Stimulated activated CD4-positive, alpha-beta T cell treated with anti-CD3 and anti-CD28 coated beads, TNF-alpha, amount 100 ng/mL, for 4 hours (primary cell): ENCODE measurements at places on chromosomes 13 and 19.
A peak's percentile ranks its signal among the peaks of the same experiment; 100 is the strongest.

- no peak for DNase-seq
Measured at GRCh38 chr13:109743706-109744453, 42.5 kb downstream of the IRS2 start.

GRCh38 chr13:37613236-37613635 is 14.7 kb upstream of the POSTN start:
- DNase-seq: no peak

DNA sequence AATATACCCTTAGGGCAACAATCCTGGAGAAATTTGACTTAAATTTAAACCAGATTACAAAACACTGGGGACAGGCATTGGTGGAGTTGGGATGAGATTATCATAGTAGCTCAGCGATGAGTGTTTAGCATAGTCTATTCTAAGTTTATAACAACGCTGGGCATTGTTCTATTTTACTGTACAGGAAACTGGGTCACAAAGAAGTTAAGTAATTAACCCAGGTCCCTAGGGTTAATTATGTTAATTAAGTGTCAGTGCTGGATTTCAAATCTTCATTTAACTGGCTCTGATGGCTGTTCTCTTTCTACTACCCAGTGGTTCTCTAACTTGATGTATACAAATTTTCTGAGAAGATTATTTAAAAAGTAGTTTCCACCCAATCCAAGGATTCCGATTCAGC is 388.9 kb downstream of the KCNRG start:
- DNase-seq: no peak

DNA sequence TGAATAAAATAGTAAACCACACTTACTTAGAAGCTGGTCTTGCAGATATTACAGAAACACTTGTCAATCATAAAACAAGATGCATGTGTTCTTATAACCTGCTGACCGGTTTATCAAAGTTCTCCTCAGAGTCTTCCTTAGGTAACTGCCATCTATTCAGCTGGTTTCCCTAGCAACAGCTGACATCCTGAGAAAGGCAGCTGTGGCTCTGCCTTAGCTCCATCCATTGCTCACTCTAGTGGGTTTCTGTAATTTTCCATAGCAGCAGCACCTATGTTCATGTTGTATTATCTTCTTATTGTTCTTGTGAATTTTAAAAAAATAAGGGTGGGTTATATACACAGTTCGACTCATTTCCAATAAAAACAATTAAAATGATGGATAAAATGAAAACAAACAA is 87.8 kb downstream of the RAP2A start:
- DNase-seq: no peak

DNA sequence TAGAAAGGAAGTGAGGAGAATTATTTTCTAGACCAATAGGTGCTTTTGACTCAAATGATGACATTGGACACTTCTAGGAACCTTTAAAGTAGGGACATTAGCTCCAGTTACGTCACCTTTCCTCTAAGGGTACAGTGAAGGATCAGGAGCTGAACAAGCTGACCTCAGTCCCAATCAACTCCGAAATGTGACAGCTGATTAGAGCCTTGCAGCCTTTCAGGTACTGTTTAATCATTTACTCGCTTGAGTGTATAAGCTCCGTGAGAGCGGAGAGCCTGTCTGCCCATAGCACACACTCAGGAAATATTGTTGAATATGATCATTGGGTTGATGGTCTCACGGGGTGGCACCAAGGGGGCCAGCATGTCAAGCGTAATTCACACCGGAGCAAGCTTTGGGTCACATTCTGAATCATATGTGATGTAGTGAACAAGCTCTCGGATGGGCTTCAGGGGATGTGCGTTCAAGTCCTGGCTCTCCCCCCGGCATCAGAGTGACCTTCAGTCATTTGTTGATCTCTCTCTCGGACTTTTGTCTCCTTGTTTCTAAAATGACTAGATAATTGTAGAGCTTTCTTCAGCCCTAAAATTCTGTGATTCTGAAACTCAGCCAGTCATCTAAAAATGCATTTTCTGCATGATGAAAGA is 141.9 kb downstream of the ZIC5 start:
- no peak for DNase-seq

- DNase-seq: peak; percentile 43
Measured at GRCh38 chr13:110138010-110138699, 168.8 kb downstream of the COL4A1 start.

GRCh38 chr19:39003188-39003587 is 27.6 kb upstream of the FBXO17 start:
- DNase-seq: no peak

GRCh38 chr19:5967571-5967970 is 10.4 kb downstream of the RANBP3 start:
- DNase-seq: no peak

DNA sequence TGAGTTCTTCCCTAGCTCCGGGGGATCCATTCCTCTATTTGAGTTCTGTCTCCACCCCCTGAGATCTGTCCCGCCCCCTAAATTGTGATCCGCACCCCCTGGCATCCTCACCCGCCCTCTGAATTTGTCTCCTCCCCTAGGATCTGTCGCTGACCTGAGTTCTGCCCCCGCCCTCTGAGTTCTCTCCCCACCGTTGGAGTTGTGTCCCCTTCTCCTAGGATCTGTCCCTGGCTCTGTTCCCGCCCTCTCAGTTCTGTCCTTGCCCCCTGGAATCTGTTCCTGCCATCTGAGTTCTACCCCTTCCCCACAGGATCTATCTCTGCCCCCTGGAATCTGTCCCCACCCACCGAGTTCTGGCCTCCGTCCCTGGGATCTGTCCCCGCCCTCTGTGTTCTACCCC is 1.0 kb upstream of the SLC17A7 start:
- no peak for DNase-seq

GRCh38 chr19:16527971-16528521 is 14.2 kb downstream of the CHERP start:
- no peak for DNase-seq

DNA sequence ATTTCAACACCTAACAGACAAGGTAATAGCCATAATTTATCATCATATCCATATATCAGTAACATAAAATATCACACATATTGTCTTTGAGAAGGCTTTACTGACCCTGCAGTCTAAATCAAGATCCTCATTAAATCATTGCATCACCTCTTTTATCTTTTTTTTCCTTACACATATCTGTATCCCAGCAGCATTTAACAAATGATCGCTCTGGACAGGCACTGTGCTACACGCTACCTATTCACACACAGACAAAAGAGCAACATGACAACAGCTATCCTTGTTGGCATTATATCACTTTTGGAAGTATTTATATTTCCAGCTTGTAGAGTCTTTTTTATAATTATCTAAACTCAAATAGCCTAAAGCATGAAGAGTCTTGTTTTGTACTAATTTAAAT is 73.3 kb upstream of the NBEA start:
- no peak for DNase-seq

DNA sequence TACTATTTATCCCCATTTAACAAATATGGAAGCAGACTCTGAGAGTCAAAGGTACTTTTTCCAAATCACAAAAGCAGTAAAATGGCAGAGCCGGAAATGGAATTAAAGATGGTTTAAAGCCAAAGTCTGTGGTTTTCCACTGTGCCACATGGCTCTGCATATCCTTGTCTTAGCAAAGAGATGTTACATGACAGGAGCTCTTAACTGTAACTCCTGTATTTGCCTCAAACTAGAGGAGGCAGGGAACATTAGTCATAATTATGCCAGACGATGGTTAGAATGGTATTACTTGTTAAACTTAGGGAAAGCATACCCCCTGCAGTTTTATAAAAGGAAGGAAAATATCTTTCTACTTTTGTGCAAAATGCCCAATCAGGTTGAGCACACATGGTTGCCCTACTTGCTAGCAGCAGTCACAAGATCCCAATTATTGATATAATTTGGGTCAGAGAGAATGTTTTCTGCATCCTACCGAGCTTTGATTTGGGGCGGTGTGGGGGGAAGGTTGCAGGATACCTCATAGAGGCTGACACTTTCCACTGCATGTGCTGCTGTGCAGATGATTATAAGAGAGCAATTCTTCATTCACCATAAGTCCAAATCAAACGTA is 42.0 kb upstream of the MAB21L1 start:
- DNase-seq: no peak

GRCh38 chr19:47776568-47776967 is 1.9 kb upstream of the SELENOW start:
- no peak for DNase-seq

DNA sequence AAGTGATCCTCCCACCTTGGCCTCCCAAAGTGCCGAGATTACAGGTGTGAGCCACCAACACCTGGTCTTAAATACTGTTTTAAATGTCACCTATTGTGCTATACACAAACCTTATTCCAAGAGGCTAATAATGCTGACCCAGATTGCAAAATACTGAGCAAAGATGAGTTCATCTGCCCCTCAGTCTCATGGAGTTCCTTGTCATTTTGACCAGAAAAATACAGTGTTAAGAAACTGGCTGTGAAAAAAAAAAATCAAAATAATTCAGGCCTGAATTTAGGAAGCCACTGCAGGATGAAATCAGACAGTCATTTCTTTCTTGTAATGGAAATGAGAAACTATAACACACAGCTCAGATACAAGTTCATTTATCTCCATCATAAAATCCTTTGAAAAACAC is 59.9 kb downstream of the TBC1D4 start:
- DNase-seq: no peak

GRCh38 chr19:40163541-40164129 is 27.6 kb upstream of the MAP3K10 start:
- DNase-seq: no peak

GRCh38 chr19:49272204-49272603 is 52.8 kb downstream of the SLC6A16 start:
- DNase-seq: no peak

DNA sequence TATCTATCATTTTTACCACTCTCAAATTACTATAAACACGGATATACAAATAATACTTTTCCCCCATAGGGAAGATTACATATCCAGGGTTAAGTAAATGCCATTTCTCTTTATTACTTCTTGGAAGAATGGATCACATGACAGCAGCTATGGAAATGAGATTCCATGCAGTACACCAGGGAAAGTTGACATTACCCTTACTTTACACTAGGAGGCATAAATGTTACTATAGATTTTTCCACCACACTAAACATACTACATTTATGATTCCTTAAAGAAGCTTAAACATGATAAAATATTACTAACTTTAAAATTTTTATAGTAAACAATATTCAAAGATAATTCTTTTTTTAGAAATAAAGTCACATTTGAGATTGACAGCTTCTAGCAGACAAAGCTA is 611.4 kb downstream of the PCDH9 start:
- no peak for DNase-seq

DNA sequence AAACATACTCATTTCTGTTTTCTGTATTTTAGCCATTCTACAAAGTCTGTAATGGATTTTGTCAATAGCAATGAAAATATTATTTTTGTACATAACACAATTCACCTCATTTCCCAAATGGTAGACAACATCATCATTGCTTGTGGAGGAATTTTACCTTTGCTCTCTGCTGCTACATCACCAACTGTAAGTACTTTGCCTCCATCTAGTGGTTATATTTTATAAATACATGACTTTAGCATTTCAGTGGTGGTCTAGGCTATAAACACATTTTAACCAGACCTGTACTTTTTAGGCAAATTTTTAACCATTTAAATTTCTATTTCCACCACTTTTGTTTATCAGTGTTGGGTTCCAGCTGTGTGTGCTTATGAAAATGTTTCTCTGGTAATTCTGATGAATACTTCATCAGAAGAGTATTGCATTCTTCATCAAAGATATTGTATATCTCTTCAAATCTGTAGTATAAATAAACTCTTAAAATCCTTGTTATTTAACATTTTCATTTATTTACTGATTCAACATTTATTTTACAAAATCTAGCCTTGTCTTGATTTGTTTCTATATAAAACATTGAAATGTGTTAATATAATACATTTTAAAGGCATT is 222.4 kb downstream of the NBEA start:
- no peak for DNase-seq

- no peak for DNase-seq
Measured at GRCh38 chr13:112603641-112604225, 15.8 kb upstream of the TUBGCP3 start.

DNA sequence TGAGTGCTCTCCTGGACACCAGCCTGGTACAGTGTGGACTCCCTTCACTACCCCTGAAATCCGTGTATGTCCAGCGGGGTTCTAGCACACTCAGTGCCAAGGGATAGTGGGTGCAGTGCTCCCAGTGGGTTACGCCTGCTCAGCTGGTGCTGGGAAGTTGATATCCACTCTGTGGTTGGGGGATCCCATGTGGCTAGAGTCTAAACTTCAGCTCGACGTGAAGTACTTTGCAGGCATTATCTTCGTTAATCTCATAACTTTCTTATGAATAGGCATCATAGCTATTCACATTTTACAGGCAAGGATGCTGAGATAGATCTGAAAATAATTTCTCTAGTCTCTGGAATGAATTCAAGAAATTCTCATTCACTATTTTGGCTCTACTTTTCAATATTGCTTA is 433.2 kb upstream of the HTR2A start:
- DNase-seq: no peak

- no peak for DNase-seq
Measured at GRCh38 chr13:110289661-110290060, 17.3 kb downstream of the COL4A1 start.

DNA sequence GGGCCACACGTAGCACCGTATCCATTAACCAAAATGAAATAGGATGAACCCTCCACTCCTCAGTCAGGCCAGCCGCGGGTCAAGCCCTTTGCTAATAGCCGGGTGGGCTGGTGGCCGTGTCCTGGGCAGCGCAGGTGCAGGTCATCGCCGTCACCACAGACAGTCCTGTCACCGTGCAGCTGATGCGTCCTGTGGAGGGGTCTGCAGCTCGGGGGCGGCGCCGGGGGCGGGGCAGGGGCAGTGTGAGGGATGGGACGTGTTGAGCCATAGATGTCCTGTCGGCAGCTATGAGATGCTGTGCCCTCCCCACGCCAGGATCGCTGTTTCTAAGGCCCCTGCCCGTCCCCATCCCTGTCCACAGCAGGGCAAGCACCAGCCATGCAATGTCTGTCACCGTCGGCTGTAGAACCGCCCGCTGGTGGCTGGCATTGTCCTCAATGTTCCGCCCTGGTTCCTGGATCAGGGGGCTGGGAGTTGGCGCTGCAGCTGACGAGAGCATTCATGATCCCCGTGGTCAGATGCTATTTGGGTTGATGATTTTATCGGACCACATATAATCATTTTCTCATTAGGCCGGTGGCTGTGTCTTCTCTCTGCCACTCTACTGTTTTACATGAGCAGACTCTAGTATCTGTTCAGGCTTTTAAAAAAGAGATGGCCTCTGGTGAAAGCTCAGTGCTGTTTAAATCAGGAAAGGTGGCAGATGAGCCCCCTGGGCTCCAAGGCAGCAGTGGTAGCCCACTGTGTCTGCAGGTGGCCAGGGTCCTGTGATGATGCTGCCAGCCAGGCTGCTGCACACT is 126.1 kb downstream of the KDM4B start:
- no peak for DNase-seq

DNA sequence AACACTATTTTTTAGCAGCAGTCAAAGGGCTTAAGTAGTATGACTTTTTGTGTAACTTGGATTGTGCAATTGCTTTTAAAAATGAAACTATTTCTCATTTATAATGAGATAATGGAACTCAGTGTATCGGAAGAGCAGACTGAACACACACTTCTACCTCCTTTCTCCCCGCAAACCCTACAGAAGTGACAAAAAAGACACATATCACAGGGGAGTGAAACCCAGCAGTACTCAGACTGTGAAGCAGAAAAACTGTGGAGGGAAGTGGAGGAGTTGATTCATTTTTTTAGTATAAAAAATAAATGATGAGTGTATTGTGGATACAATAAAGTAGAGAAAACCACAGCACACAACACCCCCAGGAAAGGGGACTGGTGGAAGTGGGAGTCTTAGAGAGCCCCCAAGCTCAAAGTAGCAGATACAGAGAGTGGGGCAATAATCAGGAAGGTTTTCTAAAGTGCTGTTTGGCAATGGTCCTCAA is 9.7 kb downstream of the LPAR6 start:
- DNase-seq: no peak
